Mucosa of gallbladder (tissue), 1 donor: ENCODE measurements at places on chromosomes 7 and 10.
A peak's percentile ranks its signal among the peaks of the same experiment; 100 is the strongest.

DNA sequence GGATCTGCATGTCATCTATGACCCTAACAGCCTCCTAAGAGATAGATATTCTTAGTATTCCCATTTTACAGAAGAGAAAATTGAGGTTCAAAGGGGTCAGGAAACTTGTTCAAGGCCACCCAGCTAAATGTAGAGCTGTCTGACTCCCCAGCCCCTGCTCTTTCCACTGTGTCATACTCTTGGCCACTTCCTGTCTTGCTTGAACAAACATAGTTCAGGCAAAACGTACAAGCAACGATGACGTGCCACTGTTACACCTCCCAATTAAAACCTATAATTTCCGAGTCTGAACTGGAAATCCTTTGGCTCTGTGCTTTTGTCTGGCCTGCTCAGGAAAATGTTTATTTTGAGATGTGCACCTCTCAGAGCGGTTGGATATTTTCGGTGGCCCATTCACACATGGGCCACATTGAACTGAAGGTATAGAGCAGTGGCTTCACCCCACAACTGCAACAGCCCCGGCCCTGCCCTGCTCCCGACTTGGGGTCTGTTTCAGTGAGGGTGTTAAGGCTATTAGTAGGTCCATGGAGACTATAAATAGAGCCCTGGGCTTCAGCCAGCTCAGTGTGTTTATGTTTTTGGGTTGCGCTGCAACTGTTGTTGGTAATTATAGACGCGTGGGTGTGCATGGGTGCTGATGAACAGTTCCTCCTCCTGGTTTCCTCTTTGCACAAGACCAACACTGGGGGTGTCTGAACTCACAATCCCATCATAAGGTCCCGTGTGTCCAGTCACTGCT lies 172.3 kb upstream of the ADO start:
- peak; percentile 35 for DNase-seq

GRCh38 chr10:110275128-110275729 lies 29.5 kb downstream of the SMNDC1 start:
- DNase-seq: no peak

DNA sequence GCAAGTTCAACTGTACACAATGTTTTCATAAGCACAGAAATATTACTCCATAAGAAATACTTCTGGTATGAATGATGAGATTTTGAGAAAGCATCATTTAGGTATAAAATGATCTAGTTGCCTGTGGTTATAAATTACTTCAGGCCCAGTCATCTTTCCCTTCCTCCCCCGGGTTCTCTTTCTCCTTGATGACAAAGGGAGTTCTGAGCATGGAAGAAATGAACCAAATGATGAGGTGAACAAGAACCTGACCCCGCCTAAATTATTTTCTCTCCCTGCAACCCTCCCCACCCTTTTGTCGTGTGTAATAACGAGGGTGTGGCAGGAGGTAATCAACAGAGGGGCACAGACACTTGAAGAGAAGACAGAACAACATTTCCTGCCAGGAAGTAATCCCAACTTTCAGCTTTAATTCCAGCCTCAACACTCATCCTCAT lies 319.6 kb upstream of the SP8 start:
- DNase-seq: no peak

- DNase-seq: no peak
Observed at GRCh38 chr7:36021917-36022550, 131.0 kb upstream of the EEPD1 start.

GRCh38 chr10:102152545-102152890 lies 329 bp downstream of the NOLC1 start:
- DNase-seq: no peak

DNA sequence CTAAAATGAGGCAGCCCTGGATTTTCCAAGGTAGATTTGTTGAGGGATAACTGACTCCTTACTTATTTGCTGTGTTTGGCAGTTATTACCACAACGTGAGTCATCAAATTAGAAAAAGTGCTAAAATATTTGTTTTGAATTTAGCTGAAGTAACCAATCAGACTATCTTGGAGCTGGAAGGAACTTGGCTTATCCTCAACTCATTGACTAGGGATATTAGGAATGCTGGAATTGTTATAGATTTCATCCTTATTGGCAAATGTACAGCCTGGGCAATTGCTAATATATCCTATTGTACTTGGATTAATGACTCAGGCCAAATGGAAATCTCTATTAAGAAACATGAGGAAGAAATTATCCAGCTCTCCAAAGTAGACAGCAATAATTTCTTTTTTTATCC lies 1189.0 kb upstream of the LRRN3 start:
- no peak for DNase-seq

DNA sequence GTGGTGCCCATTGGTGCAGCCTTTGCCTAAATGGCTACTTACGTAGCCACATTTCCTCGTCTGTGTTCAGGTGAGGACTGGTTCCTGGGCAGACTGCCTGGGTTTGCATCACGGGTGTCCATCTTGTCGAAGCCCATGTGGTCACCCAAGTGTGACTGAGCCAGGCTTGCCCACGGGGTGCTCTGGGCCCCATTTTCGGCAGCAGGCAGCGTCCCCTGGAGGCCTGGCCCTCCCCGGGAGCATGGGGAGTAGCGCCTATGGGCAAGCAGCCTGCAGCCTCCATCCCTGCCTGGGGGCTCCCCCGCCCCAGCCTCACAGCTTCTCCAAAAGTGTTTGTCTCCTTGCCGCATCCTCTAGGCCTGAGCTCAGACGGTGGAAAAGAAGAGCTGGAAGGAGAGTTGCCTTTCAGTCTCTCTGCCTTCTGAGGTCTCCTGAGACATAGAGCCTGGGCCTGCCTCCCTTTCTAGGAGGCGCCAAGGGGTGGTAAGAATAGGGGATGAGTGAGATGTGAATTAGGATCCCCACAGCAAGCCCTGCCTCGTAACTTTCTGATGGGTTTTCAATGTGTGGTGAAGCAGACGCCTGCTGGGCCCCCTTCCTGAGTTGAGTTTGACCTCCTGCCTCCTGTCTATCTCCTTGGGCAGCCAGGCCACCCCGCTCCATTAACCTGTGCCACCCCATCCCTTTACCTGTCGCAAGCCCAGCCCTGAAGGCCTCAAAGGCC lies 42.7 kb downstream of the HTRA1 start:
- no peak for DNase-seq

DNA sequence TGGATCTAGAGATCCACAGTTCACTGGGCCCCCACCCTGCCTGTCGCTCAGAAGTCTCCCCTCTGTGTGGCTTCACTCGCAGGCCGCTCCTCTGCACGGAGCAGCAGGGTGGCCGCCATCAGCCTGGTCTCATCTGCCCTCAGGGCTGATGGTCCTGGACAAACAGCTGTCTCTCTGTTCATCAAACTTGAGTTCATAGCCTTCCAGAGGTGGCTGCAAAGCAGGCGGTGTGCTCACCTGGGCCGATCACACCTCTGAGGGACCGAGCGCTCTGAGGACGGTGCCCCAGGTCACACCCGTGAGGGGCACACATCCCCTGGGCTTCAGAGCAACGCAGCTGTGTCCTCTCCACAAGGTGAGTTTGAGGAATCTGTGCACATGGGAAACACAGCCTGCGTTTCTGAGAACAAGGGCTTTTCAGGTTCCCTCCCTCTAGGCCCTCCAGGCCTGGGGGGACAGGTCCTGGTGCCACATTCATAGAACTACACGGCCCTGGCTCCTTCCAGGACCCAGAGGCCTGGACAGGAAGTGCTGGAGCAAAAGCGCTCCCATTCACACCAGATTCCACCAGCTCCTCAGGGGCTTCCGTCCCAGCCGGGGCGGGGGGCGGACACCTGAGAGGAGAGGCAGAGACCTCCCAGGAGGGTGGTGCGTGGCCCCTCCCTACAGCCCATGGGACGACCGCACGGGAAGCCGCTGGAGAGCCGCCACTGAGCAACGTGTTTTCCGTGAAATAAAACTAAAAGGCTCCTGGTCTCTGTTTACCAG lies 31.2 kb upstream of the FAM20C start:
- peak; percentile 8 for DNase-seq

- DNase-seq: no peak
Observed at GRCh38 chr7:80770675-80771081, 132.2 kb downstream of the CD36 start.

- DNase-seq: peak; percentile 58
Observed at GRCh38 chr10:91582153-91582554, 50.7 kb downstream of the PPP1R3C start.

- DNase-seq: peak; percentile 70
Observed at GRCh38 chr10:131453721-131454634, 142.5 kb upstream of the TCERG1L start.

DNA sequence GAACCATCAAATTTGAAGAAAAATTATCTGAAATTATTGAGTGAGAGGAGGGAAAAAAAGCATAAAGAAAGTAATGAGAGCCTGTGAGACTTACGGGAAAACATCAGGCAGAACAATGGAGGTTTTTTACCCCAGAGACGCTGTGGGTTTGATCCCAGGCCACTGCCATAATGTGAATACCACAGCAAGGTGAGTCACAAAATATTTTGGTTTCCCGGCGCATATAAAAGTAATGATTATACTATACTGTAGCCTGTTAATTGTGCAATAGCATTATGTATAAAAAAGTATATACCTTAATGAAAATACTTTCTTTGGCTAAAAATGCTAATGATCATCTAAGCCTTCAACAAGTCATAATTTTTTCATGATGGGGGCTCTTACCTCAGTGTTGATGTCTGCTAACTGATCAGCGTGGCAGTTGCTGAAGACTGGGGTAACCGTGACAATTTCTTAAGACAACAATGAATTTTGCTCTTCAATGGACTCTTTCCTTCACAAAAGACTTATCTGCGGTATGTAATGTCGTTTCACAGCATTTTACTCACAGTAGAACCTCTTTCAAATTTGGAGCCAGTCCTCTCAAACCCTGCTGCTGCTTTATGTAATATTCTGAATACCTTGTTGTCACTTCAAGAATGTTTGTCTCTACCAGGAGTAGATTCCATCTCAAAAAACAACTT lies 97.0 kb upstream of the FAM20C start:
- no peak for DNase-seq

DNA sequence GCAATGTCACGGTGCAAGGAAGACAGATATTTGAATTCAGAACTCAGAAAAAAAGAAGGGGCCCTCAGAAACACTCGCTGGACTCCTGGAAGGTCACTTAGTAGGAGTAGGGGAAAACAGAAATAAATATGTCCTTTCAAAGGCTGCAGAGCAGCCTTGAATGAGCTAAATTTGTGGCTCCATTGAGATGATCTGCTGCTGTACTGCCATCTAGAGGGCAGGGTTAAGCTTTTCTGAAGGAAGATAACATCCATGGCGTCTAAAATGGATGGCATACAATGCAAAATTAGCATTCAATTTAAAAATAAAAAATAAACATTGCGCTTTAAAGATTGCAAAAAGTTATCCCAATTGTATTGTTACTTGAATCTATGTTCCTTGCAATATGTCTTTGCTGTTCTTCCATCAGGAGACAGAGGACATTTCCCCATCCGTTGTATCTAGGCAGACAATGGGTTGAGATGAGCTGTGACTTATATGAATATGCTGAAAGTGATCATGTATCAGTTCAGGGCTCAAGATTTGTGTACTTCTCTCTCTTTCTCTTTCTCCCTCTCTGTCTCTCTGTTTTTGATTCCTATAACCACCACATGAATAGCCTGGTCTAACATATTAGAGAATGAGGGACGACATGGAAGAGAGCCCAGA lies 642.2 kb downstream of the SH2D4B start:
- DNase-seq: no peak
